ENCODE measurements at places on chromosomes 11 and 22. TPM values are rescaled to one million over a fixed set of nuclear protein-coding genes. Genes with fewer than 3 reads are reported as not detected.

Gene MUC6
- under 0.01 TPM for total RNA-seq

Gene IGLL5
- not detected for total RNA-seq

Gene GTSE1
- total RNA-seq = 3.6 TPM

Gene RBM14
- total RNA-seq = 33.3 TPM

Gene NLRX1
- 19.1 TPM for total RNA-seq

Gene APOA4
- total RNA-seq = not detected

Gene XKR3
- not detected for total RNA-seq

Gene H19
- 7,961 TPM for total RNA-seq

Gene CD3D
- total RNA-seq = 0.59 TPM

Gene OR8D4
- 0.30 TPM for total RNA-seq

Gene APOA5
- not detected for total RNA-seq

Gene BEST1
- 2.1 TPM for total RNA-seq

Gene CARD18
- 37.0 TPM for total RNA-seq

Gene KLHL22
- total RNA-seq = 31.0 TPM

Gene SLN
- total RNA-seq = 215 TPM

Gene ADM
- 44.3 TPM for total RNA-seq

Gene MMP27
- total RNA-seq = 6.7 TPM

Gene VSIG10L2
- 0.39 TPM for total RNA-seq

Gene TRIM64
- not detected for total RNA-seq

Gene PHETA2
- 14.8 TPM for total RNA-seq

Gene C22orf15
- 0.30 TPM for total RNA-seq

Gene NCF4
- 10.2 TPM for total RNA-seq
